Activated CD4-positive, CD25-positive, alpha-beta regulatory T cell (primary cell): ENCODE measurements at places on chromosomes 5 and 9.

GRCh38 chr5:129377504-129377903, 82.6 kb upstream of the ADAMTS19 start:
- no peak for DNase-seq

- DNase-seq: no peak
Observed at GRCh38 chr5:169893571-169893970, 86.7 kb downstream of the INSYN2B start.

- DNase-seq: no peak
Observed at GRCh38 chr5:12793373-12793772, 889.1 kb upstream of the CTNND2 start.

DNA sequence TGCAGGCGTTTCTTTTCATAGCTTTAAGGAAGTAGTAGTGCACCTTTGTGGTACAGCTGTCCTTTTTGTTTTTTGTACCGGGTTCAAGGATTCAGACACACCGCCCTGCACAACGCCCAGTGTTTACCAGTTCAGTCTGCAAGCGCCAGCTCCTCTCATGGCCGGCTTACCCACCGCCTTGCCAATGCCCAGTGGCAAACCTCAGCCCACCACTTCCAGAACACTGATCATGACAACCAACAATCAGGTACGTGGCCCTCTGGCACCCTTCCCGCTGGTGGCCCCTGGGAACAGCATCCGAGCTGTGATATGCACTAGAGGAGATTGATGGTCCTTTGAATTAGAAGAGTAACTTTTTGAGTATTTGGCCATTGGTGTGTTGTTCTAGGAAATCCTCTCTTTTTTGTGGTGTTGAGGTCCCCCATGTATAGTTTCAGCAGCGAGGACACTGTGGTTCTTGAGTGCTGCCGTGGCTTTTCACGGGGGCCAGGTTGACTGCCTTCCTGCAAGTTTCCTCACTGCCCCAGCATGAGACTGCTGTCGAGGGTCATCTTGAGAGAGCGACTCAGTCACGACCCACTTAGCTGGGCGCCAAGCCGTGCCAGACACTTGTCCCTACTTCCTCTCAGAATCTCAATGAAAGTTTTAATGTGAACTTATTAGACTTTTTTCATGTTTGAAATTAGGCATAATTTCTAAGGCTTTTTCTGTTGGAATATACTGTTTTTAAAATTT, 37.9 kb downstream of the TENT4A start:
- no peak for DNase-seq

- DNase-seq: no peak
Observed at GRCh38 chr5:57566914-57567313, 84.3 kb upstream of the ACTBL2 start.

DNA sequence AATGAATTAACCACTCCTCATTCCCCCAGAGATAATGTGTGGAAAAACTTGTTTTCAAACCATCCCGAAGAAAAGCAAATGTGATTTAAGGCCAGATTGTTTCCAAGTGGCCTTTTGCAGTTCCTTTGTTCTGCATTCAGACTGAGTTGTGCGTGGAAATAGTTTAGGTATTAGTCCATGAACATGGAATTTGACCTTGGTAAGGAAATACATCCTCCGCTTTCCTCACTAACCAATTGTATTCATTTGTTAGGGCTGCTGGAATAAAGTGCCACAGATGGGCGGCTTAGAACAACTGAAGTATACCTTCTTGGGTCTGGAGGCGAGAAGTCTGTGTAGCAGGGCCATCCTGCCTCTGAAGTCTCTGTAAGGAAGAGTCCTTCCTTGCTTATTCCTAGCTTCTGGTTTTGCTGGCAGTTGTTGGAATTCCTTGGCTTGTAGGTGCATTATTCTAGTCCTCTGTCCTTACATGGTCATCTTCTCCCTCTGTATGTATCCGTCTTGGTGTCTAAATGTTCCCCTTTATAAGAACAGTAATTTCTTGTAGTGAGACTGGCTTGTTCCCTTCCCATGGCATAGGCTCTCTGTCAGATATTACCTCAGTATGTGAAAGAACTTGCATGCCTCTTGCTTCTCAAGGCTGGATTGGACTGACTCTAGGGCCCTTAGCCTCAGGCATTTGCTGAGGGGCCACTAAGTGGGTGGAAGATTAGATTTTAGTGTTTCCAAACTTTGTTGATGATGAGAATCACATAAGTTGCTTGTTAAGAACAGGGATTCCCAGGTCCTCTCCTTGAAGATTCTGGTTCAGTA, 53.9 kb downstream of the RAI14 start:
- no peak for DNase-seq

GRCh38 chr5:17257705-17258273, 40.4 kb downstream of the BASP1 start:
- DNase-seq: no peak

GRCh38 chr9:136004712-136005111, 43.5 kb upstream of the UBAC1 start:
- DNase-seq: no peak

DNA sequence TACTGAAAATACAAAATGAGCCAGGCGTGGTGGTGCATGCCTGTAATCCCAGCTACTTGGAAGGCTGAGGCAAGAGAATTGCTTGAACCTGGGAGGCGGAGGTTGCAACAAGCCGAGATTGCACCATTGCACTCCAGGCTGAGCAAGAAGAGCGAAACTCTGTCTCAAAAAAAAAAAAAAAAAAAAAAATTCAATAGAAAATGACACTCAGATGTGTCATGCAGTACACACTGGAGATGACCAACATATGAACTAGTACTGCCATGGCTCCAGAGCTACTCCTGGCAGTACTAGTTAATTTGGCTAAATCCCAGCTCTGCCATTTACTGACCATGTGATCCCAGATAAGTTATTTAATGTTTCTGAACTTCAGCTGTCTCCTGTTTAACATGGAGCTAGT, 7.3 kb downstream of the ATOX1 start:
- no peak for DNase-seq

- DNase-seq: no peak
Observed at GRCh38 chr9:110427497-110428104, 89.9 kb upstream of the TXNDC8 start.

GRCh38 chr5:116883875-116884274, 309.3 kb upstream of the SEMA6A start:
- DNase-seq: no peak

GRCh38 chr5:109239456-109239855, 170.3 kb downstream of the PJA2 start:
- DNase-seq: no peak

DNA sequence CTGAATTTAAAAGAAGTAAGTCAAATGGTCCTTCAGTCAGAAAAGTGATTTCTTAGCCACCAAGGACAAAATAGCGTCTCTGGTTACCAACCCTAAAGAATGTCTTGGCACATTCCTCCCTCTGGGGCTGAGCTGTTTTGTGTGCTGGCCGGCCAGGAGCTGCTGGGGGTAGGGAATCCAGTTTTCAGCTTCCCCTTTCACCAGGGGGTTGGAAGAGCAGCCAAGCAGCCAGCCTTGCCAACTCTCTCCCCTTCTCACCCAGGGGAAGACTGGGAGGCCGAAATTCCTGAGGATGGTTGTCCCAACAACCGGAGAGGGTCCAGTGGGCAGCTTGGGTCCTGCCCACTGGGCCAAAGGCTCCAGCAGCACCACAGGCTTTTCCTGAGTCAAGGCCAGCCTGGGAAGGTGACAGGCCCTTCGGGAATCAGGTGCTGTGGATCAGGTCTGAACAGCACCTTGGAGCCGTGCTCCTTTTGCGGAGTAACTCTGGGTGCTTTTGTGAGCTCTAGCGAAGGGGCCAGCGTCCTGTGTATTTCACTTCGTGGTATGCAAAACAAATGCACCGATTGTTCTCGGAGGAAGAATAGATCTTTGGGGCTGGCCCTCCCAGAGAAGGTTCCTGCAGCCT, 4.2 kb downstream of the WWC1 start:
- no peak for DNase-seq

- DNase-seq: no peak
Observed at GRCh38 chr5:106755789-106756188, 914.9 kb downstream of the EFNA5 start.

DNA sequence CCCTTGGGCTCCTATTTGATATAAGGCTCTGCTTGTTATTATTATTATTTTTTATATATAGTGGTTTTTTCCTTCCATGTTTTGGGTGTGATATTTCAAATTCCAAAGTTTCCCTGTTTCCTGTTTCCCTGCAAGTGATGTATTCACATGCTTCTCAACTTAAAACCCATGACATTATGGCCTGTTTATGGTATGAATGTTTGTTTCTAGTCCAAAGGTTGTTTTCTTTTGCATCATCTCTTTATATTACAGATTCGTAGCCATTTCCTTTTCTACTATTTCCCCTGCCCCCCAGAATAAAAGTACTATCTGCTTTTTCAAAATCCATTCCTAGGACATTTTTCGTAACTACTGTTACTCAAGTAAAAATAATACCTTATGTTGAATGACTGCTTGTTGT, 7.5 kb downstream of the SEMA6A start:
- no peak for DNase-seq

- no peak for DNase-seq
Observed at GRCh38 chr9:76913467-76913866, 7.6 kb upstream of the PRUNE2 start.

GRCh38 chr5:107324809-107325208, 345.9 kb downstream of the EFNA5 start:
- DNase-seq: no peak

DNA sequence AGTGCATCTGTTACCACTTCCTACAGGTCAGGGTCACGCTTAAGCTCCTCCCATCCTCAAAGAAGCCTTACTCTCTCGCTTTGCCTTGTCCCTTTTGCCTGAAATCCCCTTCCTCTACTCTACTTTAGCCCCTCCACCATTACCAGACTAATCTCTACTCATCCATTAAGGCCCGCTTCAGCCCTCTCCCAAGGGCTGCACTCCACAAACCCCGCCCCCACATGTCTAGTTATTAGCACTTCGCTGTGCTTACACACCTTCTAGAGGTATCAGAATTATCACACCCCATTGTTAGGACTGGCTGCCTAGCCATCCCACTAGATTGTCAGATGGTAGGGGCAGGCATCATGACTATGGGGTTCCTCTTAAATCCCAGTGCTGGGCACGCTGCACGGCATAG, 565.7 kb upstream of the WWC1 start:
- DNase-seq: no peak

GRCh38 chr5:67880876-67881275, 334.7 kb upstream of the PIK3R1 start:
- no peak for DNase-seq

DNA sequence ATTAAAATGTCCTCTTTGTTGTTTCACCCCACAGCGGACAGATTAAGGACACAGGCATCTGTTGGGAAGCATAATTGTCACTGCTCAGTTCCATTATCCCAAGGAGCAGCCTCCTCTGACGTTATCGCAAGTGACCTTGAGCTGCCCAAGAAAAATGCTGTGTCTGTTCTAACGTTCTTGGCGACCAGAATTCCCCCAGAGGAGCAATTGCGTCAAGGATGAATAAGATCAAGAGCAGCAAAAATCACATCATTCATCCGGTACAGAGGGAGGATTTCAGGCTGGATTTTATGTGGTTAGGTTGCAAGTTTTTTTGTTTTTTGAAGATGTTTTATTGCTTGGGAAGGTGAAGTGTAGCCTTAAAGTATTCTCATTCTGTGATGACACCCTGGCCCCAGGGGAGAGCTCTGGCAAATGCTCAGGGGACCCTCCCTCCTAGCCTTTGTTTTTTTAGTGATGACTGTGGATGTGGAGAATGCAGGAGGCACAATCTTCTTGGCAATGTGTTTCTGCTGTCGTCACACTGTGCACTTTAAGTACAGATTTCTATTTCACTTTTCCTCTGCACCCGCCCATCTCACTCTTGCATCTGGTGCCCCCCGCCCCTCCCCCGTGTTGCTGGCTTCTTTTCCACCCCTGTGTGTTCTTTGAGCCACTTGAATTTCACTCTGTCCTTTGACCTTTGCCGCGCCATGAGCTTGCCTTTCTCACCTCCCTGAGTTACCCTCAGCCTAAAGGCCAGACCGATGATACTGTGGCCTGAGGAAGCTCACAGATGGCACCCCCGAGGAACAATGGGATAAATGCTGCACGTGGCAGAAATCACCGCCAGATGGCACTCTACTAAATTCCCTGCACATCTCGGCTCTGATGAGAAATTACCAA, 308.5 kb downstream of the RAB3C start:
- peak; percentile 5 for DNase-seq

- no peak for DNase-seq
Observed at GRCh38 chr9:76718166-76718565, 46.1 kb upstream of the PCA3 start.

DNA sequence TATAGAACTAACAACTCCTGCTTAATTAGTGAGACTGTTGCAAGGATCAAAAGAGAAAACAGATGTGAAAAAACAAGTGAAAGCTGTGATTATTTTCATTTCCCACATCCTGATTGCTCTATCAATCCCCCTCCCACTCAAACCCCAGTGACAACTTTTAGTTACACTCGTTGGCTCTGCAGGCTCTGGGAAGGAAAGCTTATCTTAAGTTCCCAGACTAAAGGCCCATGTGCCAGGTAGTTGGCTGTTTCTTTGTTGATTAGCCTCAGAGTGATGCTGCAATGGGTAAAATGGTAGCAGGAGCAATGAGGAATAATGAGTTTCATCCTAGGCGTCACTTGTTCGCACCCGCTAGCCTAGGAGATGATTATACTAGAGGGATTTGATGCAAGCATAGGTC, 133.3 kb upstream of the IFNE start:
- no peak for DNase-seq

DNA sequence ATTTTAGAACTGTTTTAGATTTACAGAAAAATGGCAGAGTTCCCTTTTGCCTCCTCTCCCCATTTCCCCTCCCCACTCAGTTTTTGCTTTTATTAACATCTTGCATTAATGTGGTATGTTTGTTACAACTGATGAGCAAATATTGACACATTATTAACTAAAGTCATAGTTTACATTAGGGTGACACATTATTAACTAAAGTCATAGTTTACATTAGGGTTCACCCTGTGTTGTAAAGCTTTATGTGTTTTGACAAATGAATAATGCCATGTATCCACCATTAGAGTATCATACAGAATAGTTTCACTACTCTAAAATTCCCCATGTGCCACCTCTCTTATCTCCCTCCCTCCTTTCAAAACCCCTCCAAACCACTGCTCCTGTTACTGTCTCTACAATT, 262.5 kb downstream of the NPR3 start:
- DNase-seq: no peak

DNA sequence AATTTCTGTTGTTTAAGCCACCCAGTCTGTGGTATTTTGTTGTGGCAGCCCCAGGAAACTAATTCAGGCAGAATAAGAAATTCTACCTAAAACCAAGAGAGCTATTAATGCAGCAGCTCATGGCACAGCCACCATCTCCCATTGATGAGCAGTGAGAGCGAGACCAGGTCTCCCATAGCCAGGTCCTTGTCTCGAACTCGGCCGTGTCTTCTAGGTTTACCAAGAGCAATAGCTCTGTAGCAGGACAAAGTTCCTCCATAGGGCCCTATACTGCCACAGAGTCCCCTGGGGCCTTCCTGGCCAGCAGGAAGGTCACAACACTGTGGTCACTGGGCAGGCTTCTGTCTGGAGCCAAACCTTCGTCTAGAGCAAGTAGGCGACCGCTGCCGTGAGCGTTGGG, 34.5 kb upstream of the TJP2 start:
- no peak for DNase-seq

- DNase-seq: no peak
Observed at GRCh38 chr9:115292584-115293279, 174.8 kb upstream of the TNC start.

- DNase-seq: no peak
Observed at GRCh38 chr5:113081881-113082546, 105.4 kb downstream of the DCP2 start.
